ENCODE measurements at places on chromosomes 2 and 18. TPM values are rescaled to one million over a fixed set of nuclear protein-coding genes. Genes with fewer than 3 reads are reported as not detected.
A peak's percentile ranks its signal among the peaks of the same experiment; 100 is the strongest.

- H3K27ac ChIP-seq, result no peak overlapping the region
- H3K36me3 ChIP-seq, result no peaks in the 10 kb centered on the region
- H3K4me1 ChIP-seq, result peaks cover 12% of the 10 kb centered on the region
- no peak overlapping the region for H3K4me3 ChIP-seq
- peaks cover 5% of the 10 kb centered on the region for H3K27me3 ChIP-seq
- no peak for DNase-seq
Measured at GRCh38 chr2:234422273-234422732, 74.6 kb downstream of the ARL4C start.

Gene VSNL1
- 19.6 TPM for total RNA-seq

Gene MOCOS
- 0.56 TPM for total RNA-seq

Gene SDC1
- 3.6 TPM for total RNA-seq

DNA sequence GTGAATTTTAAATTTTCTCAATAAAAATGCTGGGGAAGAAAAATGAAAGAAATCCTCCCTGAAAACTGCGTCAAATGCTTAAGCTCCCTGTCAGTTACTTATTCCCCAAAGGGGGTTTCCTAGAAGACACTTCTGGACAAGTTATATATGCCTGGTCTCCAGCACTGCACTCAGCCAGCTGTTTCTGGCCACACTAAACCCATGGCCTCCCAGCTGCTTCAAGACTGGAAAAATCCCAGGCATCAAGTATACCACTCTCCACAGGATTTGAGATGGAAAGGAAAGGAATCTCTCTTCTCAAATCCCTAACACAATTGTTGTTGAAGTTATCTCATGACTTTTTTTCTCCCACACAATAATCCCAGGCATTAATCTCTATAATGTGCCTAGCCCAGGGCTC, 245.7 kb downstream of the NBAS start:
- no peak overlapping the region for H3K4me3 ChIP-seq
- H3K27me3 ChIP-seq, result no peaks in the 10 kb centered on the region
- no peak overlapping the region for H3K27ac ChIP-seq
- peaks cover 8% of the 10 kb centered on the region for H3K4me1 ChIP-seq
- no peak for DNase-seq

DNA sequence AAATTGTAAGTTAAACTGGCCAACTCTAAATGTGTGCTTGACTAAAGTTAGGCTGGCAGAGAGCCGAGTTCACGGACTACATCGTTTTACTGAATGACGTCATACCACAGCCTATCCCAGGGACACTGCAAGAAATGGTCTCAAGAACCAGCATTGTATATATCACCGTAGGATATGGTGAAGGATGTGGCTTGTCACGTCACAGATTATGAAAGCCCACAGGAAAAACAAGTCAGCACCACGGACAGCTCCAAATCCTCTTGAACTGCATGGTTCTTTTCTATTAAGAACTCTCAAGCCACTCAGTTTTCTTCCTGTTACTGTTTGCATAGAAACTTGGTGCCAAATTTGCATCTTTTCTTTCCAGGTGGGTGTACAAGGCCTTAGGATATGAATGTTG, 85.1 kb upstream of the ACAA2 start:
- peaks cover 8% of the 10 kb centered on the region for H3K27me3 ChIP-seq
- no peaks in the 10 kb centered on the region for H3K36me3 ChIP-seq
- peak; percentile 66 for DNase-seq
- H3K4me1 ChIP-seq, result no peaks in the 10 kb centered on the region

GRCh38 chr2:170204298-170204951, 26.5 kb downstream of the MYO3B start:
- no peak for DNase-seq
- no peaks in the 10 kb centered on the region for H3K4me1 ChIP-seq
- H3K4me3 ChIP-seq, result no peak overlapping the region
- no peak overlapping the region for H3K27ac ChIP-seq
- no peaks in the 10 kb centered on the region for H3K27me3 ChIP-seq
- no peaks in the 10 kb centered on the region for H3K36me3 ChIP-seq

DNA sequence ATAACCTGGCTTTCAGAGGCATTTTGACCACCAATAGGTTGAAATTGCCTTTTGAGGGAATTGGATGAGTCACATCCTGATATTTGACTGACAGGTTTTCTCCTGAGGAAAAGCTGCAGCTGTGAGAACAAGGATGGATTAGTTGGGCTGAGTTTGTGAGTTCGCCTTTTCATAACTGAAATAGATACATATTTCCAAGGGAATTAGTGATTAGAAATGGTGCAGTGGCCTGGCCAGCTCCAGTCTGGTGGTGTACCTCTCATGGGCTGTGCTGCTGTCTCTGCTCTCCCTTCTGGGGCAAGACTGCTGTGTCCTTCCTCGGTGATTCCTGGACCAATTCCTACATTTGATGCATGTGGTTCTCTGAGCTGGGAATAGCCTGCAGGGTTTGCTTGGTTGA, 341.3 kb downstream of the TSN start:
- peaks cover 10% of the 10 kb centered on the region for H3K4me1 ChIP-seq
- H3K27ac ChIP-seq, result no peak overlapping the region
- no peaks in the 10 kb centered on the region for H3K36me3 ChIP-seq
- no peaks in the 10 kb centered on the region for H3K27me3 ChIP-seq
- DNase-seq, result no peak

- H3K36me3 ChIP-seq, result peaks cover 7% of the 10 kb centered on the region
- DNase-seq, result no peak
Measured at GRCh38 chr2:31578316-31578715, 2.4 kb downstream of the SRD5A2 start.

DNA sequence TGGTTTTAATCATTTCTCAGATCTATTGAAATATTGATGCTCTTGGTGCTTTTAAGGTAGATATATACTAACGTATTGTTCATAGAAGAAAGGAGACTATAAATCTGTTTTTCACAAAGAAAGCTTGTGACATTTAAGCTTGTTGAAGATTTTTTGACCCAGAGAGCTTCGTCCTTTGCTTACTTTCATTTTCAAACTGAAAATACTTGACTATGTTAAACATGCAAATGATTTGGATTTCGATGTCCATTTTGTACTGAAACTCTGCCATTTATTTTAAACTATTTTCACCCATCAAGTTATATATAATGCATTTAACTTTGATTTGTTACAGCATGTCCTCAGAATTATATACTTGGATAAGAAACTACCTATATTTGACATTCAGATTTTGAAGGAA, 85.2 kb downstream of the SLC4A10 start:
- no peaks in the 10 kb centered on the region for H3K36me3 ChIP-seq
- no peak overlapping the region for H3K27ac ChIP-seq
- H3K27me3 ChIP-seq, result no peaks in the 10 kb centered on the region

GRCh38 chr2:40874380-40874779, 422.5 kb upstream of the SLC8A1 start:
- no peak for DNase-seq
- no peaks in the 10 kb centered on the region for H3K27me3 ChIP-seq
- H3K36me3 ChIP-seq, result no peaks in the 10 kb centered on the region
- H3K27ac ChIP-seq, result no peak overlapping the region

DNA sequence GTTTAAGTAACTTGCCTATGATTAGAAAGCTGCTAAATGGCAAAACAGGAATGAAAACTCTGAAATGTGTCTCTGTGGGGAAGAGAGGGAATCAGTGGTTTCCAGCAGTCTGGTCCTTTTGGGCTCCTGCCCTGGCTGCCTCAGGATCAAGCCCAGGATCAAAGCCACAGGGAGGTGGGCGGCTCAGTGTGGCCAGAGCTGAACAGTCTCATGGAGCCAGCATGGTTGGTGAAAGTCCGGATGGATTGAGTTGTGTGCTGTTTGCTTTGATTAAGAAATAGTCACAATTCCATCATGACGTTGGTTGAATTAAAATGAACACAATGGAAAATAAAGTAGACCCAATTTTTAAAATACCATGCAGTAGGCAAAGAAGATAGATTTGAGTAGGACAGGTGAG, 344.2 kb downstream of the LPIN1 start:
- no peaks in the 10 kb centered on the region for H3K36me3 ChIP-seq
- H3K27me3 ChIP-seq, result peaks cover 2% of the 10 kb centered on the region
- H3K27ac ChIP-seq, result no peak overlapping the region
- no peak overlapping the region for H3K4me3 ChIP-seq
- H3K4me1 ChIP-seq, result no peaks in the 10 kb centered on the region

DNA sequence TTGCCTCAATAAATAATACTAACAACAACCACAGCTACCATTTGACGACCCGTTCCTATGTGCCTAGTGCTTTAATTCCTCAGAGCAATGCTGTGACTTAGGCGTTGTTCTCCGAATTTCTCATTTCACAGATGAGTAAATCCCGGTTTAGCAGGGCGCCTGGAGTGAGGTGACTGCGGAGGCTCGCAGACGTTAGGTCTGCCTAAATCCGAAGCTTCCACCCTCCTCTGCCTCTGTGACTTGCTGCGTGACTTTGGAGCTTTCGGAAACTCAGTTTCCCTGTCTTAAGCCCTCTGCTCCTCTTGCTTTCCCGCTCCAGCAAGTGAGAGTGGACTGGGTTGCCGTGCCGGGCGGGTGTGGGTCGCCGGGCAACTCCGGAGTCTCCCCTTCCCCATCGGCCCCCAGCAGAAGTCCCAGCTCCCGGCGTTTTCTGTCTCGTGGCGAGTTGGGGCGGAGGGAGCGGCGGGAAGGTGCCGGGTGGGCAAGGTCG, 711 bp upstream of the ATOH8 start:
- peak overlapping the region; percentile 47 for H3K4me3 ChIP-seq
- peaks cover 3% of the 10 kb centered on the region for H3K36me3 ChIP-seq
- peaks cover 23% of the 10 kb centered on the region for H3K27me3 ChIP-seq
- DNase-seq, result no peak

GRCh38 chr18:27608174-27608573, 423.1 kb upstream of the CHST9 start:
- H3K27ac ChIP-seq, result no peak overlapping the region
- no peak for DNase-seq
- no peaks in the 10 kb centered on the region for H3K4me1 ChIP-seq
- no peaks in the 10 kb centered on the region for H3K27me3 ChIP-seq
- no peak overlapping the region for H3K4me3 ChIP-seq

Data from endothelial cell (in vitro differentiated cells).